KG1 (cell line): ENCODE measurements at places on chromosomes 4 and X.

GRCh38 chr4:159150821-159151390 lies 48.0 kb downstream of the RAPGEF2 start:
- DNase-seq = no peak

- DNase-seq = no peak
Measured at GRCh38 chrX:131783555-131784308, 239.4 kb upstream of the STK26 start.

DNA sequence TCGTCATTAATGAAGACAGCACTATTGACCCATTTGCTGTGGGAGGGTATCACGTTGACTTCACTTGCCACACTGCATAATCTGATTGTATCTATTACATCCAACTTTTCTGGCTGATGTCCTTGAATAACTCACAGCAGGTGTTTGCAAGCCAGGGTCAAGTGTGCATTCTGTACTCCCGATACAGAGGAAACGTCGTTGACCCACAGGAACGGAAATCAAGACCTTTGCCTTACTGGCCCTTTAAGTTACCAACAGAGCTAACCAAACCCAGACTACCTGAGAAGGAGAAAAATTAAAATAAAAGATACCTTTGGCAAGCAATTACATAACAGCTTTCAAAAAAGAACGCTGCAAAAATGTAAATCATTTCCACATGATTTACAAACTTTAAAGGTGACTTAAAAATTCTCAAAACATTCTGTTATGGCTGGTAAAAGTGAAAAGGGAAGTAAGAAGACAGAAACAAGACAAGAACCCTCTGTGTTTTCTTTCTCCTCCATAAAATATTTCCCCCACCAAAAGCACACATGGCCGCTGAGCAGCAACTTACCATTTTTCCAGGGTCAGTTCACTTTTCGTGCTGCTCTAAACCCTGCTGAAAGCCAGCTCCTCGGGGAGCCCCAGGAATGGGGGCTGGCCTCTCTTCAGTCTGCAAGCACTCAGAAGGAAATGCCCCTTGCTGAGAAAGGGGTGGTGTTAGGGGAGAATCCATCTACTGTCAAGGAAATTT lies 6.5 kb upstream of the SHISA3 start:
- no peak for DNase-seq

DNA sequence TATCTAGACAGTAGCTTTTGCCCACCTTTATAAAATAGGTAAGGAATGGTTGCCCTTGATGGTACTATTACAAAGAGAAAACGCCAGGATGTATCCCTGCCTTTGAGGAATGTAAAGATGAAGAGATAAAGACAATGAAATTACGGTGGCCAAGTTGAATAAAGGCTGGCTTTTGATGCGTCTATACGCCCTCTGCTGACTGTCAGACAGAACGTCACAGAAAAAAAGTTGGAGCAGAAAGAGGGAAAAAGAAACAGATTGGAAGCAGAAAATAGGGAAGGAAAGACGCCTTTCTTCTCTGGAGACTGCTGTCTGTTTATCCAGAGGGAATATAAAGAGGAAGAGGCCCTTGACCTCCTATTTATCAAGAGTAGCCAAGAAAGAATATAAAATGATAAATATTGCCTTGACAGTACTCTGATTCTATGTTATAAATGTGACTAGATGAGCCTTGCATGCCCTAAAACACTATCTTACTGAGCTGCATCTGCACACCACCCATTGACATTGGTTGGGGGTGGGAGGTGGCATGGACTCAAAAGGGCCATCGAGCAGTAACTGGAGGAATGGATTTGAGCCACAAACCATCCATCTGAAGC lies 30.6 kb downstream of the PCDH19 start:
- DNase-seq = no peak
